ENCODE measurements at places on chromosomes 5 and 9.

GRCh38 chr5:180143656-180144364 is 65.2 kb downstream of the RASGEF1C start:
- DNase-seq, result no peak

GRCh38 chr5:104736073-104736472 is 1173.5 kb upstream of the NUDT12 start:
- DNase-seq, result no peak

DNA sequence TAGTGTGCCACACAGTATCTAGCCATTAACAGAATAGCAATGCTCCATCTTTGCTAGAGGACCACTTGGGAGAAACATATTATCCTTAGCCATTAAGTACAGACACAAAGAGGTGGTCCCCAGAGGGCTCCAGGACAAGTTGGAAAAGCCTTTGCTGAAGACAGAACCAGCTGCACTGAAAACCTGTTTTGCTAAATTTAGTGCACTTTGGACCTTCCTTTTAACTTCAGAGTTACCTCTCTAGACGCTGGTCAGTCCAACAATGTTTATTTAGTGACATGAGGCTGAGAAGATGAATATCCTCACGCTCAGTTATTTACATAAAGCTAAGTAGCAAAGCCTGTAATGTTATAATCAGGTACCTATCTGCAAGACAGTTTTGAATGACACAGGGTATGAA is 265.0 kb upstream of the ZNF608 start:
- no peak for DNase-seq

- no peak for DNase-seq
These were observed 69.7 kb downstream of the ZSWIM6 start for GRCh38 chr5:61401726-61402125.

DNA sequence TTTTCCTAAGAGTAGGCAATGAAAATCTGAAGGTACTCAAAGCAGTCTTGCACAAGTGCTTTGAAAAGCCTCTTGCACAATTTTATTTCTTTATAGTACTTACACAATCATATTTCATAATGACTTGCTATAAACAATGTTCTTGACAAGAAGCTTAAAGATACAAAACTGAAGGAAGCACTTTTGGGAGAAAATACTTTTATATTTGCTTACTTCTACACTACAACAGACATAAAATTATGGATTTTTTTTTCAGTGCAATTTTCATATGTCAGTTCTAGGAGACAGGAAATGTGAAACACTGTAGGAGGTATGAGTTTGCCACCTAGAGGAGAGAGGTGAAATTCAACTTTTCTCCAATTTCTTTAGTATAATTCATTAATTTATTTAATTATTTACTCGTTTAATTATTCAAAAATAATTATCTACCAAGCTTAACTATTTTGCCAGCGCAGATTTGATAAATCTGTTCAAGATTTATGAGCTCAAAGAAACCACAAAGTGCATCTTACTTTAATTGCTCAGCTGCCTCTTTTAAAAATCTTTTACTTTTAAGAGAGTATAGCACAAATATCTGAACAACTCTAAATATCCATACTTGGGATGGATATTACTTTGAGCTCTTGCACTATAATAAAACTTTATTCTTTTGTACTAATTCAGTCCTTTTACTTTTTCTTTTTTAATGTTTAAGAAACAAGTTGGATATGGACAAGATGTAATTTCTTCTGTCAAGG is 29.0 kb upstream of the CDKN2B start:
- peak; percentile 23 for DNase-seq

- no peak for DNase-seq
These were observed 55.7 kb downstream of the SHC3 start for GRCh38 chr9:89122949-89123348.

DNA sequence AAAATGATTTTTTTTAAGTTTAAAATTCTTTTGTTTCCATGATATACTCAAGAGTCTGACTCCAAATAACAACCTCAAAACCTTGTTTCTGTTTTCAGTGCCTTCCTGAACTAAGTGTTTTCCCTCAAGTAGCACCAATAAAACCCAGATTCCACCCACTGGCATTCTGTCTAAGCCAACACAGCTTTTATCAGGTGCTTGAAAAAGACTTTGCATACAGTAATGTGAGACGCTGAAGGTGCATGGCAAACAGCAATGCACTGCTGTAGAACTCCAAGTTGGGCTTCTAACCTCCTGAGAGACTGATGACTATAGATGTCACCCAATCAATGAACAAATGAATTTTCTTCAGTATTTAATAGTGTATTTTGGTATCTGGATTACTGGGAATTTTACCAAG is 95.7 kb downstream of the NFIB start:
- DNase-seq, result no peak

DNA sequence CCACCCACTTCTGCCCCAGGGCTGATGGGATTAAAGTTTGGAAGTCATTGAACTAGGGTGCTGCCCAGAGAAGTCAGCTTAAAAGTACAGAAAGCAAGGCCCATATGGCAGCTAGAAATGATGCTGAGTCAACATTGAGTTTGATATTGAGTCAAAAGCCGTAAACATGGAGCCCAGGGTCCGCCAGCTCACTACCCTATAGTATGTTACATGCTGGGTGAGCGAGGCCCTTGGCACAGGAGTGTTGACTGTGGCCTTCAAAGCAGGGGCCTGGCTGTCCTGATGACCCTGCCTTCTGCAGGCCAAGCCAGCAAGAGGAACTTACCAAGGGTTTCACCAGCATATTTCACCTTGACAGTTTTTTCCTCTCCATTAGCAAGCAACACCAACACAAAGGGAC is 222.5 kb downstream of the GRIA1 start:
- DNase-seq, result no peak

GRCh38 chr5:135442431-135443160 is 4.6 kb downstream of the DCANP1 start:
- DNase-seq, result no peak

GRCh38 chr9:137445275-137445807 is 4.2 kb upstream of the ENTPD8 start:
- peak; percentile 74 for DNase-seq
